ENCODE measurements at places on chromosomes 6 and 20.

GRCh38 chr6:127952831-127953230 is 52.0 kb upstream of the THEMIS start:
- no peak for DNase-seq

- DNase-seq, result no peak
Measured at GRCh38 chr6:147677647-147678046, 169.2 kb downstream of the SAMD5 start.

DNA sequence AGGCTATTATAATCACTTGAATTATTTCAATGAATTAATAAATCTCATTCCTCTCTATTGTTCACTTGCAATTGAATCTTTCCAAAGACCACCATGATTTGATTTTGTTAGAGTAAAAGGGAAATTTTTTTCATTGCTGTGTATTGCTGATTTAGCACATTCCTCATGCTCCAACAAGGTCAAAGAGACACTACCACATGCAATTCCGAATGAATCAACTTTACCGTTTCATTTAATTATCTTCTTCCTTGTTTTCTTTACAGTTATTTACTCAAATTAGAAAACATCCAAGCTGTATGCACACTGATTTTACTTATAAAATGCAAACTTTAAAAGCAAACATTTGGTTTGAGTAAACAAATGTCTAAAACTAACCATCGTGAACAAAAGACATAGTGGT is 967 bp downstream of the KIAA0408 start:
- no peak for DNase-seq

GRCh38 chr6:139588076-139588639 is 213.7 kb upstream of the CITED2 start:
- peak; percentile 55 for DNase-seq

- DNase-seq, result no peak
Measured at GRCh38 chr6:44496665-44497369, 109.3 kb downstream of the CDC5L start.

DNA sequence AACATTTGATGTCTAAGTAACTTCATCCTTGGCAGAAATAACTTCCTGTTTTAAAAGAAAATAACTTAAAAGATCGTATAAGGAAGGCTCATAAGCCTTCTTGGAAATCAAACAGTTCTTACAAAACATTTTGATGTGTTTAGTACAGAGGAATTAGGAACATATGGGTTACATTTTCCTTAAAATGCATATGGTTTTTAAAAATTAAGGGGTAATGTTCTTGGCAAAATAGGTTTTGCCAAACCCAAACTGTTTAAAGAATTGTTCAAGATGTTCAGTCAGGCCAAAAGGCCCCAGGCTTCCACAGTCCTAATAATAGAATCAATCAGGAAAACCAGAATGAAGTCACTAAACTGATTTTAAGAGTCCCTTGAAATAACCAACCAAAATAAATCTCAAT is 142.7 kb upstream of the SLC35B3 start:
- no peak for DNase-seq

- DNase-seq, result peak; percentile 58
Measured at GRCh38 chr6:33276864-33277662, at the start of gene B3GALT4. TSS of gene B3GALT4 (plus strand) at chr6:33277123. CDS start at chr6:33277420, 297 bp downstream.

- no peak for DNase-seq
Measured at GRCh38 chr20:58707770-58708169, 15.2 kb downstream of the NPEPL1 start.

- no peak for DNase-seq
Measured at GRCh38 chr6:170108890-170109587, 181.8 kb downstream of the DLL1 start.

DNA sequence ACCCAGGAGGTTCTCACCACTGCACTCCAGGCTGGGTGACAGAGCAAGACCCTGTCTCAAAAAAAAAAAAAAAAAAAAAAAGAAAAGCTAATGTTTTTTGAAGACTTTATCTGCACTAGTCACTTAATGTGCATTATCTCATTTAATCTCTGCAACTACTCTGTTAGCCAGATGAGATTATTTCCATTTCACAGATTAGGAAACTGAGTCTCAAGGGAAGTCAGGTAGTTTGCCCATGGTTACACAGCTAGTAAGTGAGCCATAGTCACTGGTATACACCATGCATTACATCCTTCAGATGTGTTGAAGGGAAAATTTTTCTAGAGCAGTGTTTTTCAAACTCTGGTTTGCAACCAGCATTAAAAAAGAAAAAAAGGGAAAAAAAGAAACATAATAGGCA is 7.2 kb upstream of the SRF start:
- DNase-seq, result no peak

- DNase-seq, result no peak
Measured at GRCh38 chr6:6283746-6284145, 36.7 kb downstream of the F13A1 start.

- no peak for DNase-seq
Measured at GRCh38 chr6:79631693-79632172, 604 bp downstream of the SH3BGRL2 start.

DNA sequence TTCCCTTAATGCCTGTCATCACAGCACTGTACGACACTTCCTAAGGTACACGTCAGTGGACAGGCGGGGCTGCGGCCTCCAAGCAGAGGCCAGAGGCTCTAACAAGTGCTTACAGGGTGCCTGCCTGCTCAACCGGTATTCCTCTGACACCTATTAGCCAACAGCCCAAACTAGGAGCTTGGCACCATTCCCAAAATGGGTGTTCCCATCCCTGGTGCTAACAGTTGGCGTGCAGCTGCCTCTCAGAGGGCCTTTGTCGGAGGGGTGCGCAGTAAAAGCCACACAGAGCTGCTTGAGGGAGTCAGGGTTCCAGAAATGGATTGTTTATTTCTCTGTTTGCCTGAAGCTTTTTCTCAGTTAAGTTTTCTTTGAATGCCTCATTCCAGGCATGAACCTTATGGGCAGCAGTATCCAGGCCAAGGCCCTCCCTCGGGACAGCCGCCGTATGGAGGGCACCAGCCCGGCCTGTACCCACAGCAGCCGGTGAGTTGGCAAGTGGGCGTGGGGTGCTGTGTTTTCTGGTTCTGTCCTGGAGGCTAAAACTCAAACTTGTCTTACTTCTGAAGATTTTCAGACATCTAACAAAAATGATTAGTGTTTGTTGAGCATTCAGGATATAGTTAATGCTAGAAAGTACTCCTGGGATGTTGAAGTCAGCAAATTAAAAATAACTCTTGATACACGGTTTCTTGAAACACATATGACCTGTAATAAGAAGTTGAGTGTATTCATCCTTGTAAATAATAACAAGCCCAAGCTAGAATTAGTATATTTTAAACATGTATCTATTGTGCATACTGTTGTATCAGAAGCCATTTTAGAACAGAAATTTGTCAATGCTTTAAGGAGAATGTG is 124.7 kb downstream of the TMEM242 start:
- no peak for DNase-seq

DNA sequence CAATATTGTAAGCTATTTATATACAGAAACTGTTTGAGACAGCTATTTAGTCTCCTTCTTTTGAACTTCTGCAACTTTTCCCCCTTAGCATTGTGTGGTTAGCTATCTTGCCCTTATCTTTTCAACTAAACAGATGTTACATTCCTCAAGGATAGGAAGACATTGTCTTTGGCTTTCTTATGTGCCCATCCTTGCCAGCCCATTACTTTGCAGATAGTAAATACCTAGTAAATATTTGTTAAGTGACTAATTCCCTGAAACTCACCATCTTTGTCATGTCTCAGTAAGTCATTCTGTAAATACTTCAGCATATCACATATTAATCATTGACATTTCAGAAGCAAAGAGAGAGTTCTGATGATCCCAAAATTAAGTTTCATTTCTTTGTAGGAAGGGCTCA is 69.1 kb upstream of the FLRT3 start:
- no peak for DNase-seq

- no peak for DNase-seq
Measured at GRCh38 chr20:47784599-47785310, 526 bp downstream of the SULF2 start.

- no peak for DNase-seq
Measured at GRCh38 chr6:129195643-129196042, 312.7 kb downstream of the LAMA2 start.

- DNase-seq, result no peak
Measured at GRCh38 chr6:89564752-89565427, 73.7 kb downstream of the LYRM2 start.

DNA sequence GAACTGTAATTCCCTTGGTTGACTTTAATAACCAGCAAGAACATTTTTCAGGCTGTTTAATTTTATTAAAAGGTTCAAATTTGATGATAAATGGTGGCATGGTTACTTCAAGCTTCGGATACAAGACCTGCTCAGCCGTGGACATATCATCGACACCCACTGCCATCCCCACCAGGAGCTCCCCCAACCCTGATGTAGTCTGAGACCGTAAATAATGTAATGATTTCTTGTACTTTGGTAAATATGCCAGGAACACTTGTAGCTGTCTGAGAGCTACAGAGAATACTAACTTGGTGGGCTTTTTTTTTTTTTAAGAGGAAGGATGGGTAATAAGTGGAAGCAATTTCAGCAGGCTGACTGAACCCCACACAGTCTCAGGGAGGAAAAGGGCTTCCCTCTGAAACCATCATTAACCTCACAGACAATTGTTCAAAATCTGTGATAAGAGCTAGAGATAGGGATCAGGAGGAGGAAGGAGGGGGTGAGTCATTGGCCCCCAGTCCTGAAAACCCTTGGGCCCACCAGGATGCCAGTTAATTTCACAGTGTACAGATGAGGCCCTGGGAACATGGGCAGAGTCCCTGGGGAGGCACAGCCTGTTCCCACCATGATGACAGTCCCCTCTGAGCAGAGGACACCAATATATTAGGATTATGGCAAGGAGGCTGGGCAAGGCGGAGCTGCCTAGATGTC is 56.0 kb downstream of the APCDD1L start:
- no peak for DNase-seq

- no peak for DNase-seq
Measured at GRCh38 chr6:125220712-125221111, 67.1 kb downstream of the TPD52L1 start.

DNA sequence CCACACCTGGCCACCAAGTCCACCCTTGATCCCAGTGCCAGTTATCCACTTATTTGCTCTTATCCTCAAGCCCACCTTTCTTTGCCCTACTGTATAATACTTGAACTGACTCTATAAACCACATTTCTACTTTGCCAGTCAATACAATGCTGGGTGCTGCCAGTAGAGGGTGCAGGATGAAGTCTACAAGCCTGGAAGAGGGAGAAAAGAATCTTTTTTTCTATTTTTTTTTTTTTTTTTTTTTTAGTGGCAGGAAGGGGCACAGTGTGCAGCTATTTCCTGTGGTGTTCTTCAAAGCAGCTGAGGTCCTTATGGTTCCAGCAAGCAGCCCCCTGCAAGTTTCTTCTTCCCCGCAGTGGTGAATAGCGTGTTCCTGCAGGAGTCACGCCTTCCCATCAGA is 22.2 kb upstream of the GABRR1 start:
- DNase-seq, result no peak

GRCh38 chr20:60851826-60852704 is 400.0 kb upstream of the CDH4 start:
- DNase-seq, result no peak

- DNase-seq, result peak; percentile 16
Measured at GRCh38 chr20:50333812-50334211, 143.2 kb downstream of the CEBPB start.

DNA sequence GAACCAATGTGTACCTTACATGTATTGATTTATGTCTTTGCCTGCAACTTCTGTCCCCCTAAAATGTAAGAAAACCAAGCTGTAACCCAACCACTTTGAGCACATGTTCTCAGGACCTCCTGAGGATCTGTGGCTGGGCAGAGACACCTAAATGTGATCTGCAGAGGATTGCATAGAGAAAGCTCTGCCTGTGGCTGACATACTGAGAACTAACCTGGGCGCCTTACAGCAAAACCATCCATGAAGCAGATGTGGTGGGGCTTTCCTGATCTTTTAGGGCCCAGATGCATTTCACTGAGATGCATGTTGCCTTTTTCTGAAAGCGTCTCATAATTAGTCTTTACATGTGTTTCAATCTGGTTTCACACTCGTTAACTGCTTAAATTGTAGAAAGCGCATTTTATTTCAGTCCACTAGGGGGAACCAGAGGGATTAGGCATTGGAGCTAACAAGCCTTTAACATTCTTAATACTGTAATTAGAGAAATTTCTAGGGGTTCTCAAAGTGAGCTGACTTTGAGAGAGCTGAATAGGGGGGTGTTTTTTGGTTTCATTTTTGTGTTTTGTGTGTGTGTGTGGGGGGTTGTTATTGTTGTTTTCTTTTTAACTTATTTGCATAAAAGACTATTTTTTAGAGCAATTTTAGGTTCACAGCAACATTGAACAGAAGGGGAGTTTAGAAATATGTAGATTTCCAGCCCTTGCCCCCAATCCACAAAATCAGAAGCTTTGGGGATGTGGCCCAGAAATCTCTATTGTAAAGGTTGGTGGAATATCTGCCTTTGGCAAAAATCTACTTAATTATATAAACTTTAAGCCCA is 50.9 kb upstream of the FAM184A start:
- DNase-seq, result peak; percentile 60

DNA sequence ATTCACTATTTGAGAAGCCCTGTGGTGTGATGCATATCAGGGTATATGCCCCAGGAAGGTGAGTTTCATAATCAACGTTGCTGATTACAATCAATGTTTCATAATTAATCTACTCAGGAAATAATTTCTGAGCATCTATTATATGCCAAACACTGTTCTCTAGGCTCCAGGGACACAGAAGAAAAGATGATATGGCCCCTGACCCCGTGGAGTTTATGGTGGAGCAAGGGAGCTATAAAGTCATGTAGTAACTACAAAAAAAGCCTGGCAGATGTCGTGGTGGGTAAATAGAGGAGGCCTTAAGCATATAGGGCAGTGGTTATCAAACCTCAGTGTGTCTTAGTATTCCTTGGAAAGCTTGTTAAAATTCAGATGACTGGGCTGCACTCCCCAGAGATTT is 40.1 kb upstream of the BCAS1 start:
- DNase-seq, result no peak

GRCh38 chr20:25624500-25624939 is 706 bp upstream of the NANP start:
- DNase-seq, result no peak

DNA sequence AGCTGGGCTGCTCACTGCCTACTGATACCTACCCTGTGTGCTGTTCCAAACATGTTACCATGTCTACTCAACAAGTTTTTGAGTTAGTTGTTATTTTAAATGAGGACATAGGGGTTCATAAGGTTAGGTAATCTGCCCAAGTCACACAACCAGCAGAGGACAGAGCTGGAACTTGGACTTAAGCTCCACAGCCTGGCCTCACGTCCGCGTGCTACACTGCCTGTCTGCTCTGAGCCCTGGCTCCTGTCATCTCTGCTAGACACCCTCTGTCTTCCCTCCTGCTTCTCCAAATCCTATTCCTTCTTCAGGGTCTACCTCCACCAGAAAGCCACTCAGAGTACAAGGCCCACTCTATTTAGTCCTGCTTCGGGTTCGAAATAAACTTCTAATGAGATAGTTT is 18.2 kb downstream of the ANKRD66 start:
- DNase-seq, result no peak

- no peak for DNase-seq
Measured at GRCh38 chr6:158517581-158517980, 42.3 kb upstream of the TMEM181 start.
